ENCODE measurements at places on chromosomes 4 and X.

- no peak for DNase-seq
These were observed 3.9 kb downstream of the TAB3 start for GRCh38 chrX:30885136-30885535.

DNA sequence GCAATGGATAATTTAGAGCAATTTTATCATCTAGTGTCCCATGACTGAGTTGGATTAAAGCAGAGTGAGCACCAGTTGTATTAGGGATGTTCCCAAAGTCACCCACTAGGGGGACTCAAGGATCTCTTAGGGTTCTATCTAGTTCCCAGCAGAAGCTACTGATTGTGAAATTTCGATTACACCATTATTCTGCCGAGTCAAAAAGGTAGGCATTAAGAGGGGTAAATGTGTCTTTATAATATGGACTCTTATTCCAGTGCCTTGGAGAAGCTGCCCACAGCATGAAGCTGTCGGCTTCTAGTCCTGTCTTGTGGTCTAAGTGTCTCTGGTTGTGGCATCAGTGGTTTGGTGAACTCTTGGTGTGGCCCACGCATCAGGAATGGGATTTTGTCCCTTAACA, 53.3 kb downstream of the RGS12 start:
- DNase-seq = no peak

GRCh38 chr4:88297725-88298454, 13.5 kb upstream of the PPM1K start:
- DNase-seq = no peak

GRCh38 chrX:26470941-26471340, 255.0 kb downstream of the MAGEB5 start:
- no peak for DNase-seq

DNA sequence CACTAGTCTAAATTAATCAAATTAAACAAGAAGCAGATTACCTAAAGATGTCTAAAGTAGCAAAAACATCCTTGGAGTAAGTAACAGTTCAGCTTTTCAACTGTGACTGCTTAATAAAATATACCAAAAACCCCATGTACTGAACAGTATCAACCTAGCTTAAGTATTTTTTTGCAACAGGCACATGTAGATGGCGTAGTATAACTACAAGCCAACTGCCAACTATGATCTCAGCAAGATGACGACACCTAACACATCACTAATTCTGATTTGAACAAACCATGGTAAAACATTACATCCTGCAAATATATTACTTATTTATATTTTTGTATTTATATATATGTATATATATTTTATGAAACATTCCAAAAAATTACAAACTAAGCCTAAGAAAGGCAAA, 24.5 kb downstream of the DHX15 start:
- DNase-seq = no peak

- DNase-seq = no peak
These were observed at the start of gene PDGFC for GRCh38 chr4:156971676-156972378. PDGFC (minus strand) TSS chr4:156971799; CDS start chr4:156970903, 896 bp downstream.

DNA sequence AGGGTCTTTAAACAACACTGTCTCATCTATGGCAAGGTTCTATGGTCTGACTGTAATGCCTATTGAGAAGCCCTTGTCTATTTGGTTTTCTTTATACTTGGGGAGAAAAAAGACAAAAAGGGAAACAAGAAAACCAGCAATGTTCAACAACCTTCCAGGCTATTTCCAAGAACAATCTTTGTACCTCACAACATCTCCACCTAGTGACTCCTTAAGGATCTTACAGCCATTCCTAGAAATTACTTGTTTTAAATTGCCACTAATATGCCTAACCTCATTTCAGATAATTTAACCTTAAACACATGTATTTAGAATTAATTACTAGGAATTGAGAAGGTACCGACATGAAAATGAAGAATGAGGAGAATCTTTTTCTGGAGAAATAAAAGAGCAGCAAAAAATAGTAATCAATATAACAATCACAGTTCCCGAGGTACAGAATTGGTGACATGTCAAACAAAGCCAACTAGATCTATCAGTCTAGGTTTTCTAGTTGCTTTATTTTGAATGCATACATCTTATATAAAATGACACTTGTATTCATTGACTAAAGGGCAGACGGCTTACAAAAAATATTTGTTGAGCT, 1.6 kb upstream of the RBM46 start:
- DNase-seq = no peak

GRCh38 chrX:16946971-16947562, 609 bp downstream of the REPS2 start:
- no peak for DNase-seq

DNA sequence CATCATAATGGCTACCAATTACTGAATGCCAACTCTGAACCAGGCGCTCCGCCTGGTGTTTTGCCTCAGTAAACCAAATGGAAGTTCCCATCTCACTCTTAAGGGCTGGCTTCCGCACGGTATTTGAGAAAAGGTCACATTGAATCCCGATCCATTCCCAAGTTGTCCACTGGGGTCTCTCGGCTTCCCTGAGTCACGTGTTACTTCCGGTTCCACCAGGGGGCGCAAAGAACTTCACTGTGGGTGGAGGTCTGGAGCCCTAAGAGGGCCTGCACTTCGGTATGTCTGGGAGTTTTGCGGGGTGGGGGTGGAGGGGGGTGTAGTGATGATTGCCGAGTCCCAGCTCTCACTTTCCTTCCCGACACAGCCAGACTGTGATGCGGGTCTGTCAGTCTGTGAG, 13.4 kb upstream of the NHS start:
- DNase-seq = no peak

GRCh38 chr4:67918428-67918827, 34.6 kb upstream of the TMPRSS11D start:
- DNase-seq = no peak

DNA sequence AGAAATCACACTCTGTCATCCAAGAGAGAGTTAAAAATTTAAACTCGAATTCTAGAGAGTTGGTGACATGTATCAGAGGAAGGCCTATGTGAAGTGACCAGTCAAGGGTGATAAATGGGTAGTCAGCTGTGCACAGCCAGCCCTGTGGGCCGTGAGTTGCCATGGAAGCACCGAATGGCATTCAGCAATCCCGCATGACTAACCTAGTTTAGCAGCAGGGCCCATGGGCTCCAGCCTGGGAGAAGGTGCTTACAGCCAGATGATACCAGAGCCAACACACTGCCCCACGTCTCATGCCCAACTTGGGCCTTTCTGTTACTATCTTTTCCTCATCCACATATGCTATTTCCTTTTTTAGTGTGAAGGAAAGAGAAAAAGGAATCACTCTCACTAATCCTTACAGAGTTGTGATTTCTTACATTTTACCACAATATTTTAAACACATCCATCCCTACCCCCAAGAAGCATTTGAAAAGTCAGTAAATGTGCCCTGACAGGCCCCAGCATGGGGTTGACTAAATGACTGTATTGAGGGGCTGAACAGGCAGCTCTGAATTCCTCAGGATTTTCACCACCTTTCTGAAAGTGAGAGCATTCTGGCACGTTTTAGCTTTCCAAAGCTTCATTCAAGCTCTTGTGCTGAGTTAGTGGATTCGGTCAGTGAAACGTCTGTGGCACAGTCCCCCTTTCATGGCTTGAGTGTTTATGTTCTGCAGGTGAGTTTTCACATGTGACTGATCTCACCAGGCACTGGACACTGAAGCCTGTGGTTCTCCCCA, 104.2 kb downstream of the AFF1 start:
- DNase-seq = no peak

DNA sequence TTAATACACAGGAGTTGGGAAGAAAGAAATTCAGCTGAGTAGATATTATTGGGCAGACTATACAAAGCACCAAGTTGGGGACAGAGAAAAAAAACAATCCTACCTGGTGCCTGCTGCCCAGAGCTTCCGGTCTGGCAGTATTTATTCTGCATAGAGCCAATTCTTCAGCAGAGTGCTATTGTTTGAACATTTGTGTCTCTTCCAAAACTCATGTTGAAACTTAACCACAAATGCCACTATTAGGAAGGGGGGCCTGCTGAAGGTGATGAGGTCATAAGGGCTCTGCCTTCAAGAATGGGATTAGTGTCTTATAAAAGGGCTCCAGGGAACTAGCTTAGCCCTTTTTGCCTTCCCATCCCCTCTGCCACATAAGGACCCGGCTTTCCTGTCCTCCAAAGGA, 136.2 kb downstream of the EVC2 start:
- no peak for DNase-seq

- no peak for DNase-seq
These were observed 624.2 kb downstream of the GLUD2 start for GRCh38 chrX:121671649-121672048.

DNA sequence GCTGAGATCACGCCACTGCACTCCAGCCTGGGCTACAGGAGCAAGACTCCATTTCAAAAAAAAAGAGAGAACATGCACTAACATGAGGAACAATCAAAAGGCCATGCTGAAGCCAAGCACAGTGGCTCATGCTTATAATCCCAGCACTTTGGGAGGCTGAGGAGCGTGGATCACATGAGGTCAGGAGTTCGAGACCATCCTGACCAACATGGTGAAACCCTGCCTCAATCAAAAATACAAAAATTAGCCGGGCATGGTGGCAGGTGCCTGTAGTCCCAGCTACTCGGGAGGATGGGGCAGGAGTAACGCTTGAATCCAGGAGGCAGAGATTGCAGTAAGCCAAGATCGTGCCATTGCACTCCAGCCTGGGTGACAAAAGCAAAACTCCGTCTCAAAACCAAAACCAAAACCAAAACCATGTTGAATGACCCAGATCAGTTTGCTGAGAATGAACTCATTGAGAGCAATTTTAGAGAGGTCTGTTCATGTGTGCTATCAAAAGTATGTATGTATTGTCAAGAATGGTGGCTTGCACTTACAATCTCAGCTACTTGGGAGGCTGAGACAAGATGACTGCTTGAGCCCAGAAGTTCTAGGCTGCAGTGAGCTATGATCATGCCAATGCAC, 44.8 kb downstream of the PDS5A start:
- DNase-seq = no peak

- peak; percentile 7 for DNase-seq
These were observed 909 bp upstream of the SLAIN2 start for GRCh38 chr4:48340276-48340964.

- DNase-seq = no peak
These were observed 202.0 kb downstream of the RRAGB start for GRCh38 chrX:55919367-55920221.

DNA sequence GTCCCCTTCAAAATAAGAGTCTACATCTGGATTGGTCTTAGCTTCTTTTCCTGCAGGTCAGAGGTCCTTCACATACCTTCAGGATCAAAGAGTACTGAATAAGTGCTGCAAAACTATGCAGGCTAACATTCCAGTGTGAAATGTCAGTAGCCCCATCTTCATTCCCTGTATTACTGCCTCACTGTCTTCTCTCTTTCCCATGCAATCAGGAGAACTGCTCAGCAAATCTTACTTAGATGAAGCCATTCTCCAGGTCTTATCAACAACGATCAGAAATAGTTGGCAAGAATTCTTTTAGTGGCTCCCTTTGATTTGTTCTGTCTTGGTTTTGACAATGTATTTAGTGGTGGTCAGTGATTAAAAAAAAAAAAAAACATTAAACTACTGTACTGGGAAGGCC, 26.0 kb upstream of the IQCM start:
- no peak for DNase-seq

DNA sequence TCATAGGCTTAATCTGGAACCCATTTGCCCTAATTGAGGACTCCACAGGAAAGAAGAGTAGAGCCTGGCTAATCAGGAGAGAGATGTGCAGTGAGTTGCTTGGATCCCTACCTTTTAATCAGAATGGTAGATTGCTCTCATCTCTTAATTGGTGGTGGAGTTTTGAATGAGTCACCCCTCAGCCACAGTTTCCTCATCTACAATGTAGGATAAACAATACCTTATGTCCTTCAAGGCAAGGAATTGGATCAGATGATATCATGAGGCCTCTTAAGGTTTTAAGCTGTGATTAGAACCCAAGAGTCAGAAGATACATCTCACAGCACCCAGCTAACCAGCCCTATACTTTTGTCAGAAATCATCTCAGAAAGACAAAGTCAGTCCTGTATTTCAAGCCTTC, 39.1 kb downstream of the PDGFRA start:
- no peak for DNase-seq
